ENCODE measurements at places on chromosomes 5 and 9.

GRCh38 chr5:58849921-58850667 is 267.2 kb downstream of the RAB3C start:
- peak; percentile 15 for DNase-seq

DNA sequence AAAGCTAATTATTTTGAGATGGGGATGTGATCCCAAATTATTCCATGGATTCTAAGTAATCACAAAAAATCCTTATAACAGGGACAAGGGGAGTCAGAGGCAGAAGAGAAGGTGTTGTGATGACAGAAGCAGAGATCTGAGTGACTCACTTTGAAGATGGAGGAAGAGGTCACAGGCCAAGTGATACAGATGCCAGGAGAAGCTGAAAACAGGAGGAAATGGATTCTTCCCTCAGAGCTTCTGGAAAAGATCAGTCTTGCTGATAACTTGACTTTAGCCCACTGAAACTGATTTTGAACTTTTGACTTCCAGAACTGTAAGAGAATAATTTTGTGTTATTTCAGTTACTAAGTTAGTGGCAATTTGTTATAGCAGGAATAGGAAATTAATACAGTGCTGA is 105.3 kb downstream of the GCNT1 start:
- DNase-seq = no peak

GRCh38 chr5:23703940-23704855 is 196.8 kb downstream of the PRDM9 start:
- DNase-seq = no peak

- peak; percentile 48 for DNase-seq
Measured at GRCh38 chr5:79133657-79134451, 22.2 kb downstream of the BHMT start.

DNA sequence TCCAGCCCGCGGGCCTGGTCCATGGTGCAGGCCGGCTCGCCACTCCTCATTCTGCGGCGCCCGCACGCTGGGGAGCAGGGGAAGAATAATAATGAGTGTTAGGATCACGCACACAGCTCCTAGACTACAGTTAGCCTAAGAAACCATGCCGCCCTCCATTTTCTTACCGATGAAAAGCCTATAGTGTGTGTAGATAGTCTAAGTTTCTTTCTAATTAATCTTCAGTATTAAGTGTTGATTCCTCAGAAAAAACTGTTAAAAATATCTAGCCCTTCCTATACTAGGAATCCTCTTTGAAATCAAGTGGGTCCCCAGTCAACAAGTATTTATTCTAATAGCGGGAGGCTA is 9.3 kb downstream of the ZBED3 start:
- no peak for DNase-seq

GRCh38 chr9:76417394-76417793 is 23.2 kb upstream of the RFK start:
- DNase-seq = no peak

DNA sequence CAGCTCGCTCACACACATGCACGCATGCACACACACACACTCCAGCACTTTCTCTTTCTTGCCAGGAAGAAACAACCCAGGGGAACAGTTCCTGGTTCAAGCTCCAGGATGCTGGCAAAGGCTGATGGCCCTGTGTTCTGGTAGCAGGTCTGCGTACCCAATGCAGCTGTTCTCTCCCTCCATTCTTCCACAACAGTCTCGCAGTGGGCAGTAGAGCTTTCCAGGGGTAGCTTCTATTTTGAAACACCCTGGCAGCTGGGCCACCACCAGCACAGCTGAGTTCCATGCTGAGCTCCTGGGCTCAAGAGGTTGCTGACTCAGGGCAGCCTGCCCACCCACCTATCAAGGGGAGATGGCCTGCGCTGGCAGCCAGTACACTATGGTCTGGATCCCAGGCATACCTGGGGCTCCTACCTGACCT is 4.7 kb downstream of the VDAC1 start:
- no peak for DNase-seq

DNA sequence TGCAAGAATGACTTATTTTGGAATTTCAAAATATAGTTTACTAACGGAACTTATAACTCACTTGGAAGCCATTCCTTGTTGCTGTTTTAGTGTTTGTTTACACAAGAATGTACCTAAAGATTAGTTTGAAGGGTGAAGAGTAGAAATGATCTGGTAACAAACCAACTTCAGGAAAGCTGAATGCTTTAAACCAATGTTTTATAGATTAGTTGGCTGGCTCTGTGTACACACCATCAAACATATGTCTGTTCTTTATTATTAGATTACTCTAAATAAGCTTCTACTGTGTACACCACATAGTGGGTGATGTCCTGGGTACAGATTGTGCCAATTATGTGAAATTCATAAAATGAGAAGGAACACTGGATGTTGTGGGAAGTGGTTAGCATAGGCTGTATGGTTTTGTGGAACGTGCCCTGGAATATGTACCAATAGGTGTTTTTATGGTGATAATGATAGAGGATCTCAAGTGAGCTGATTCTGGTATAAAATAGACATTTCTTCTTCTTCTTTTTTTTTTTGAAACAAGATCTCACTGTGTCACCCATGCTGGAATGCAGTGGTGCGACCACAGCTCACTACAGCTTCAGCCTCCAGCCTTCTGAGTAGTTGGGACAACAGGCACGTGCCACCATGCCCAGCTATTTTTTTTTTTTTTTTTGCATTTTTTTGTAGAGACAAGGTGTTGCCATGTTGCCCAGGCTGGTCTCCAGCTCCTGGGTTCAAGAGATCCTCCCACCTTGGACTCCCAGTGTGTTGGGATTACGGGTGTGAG is 109.3 kb upstream of the DHFR start:
- no peak for DNase-seq

- DNase-seq = no peak
Measured at GRCh38 chr9:32442433-32442832, 58.0 kb downstream of the ACO1 start.

- DNase-seq = no peak
Measured at GRCh38 chr5:172035049-172035448, 28.6 kb upstream of the FBXW11 start.

- DNase-seq = no peak
Measured at GRCh38 chr5:88298425-88298824, 29.8 kb upstream of the TMEM161B start.

GRCh38 chr9:21668516-21668915 is 133.9 kb upstream of the MTAP start:
- no peak for DNase-seq

GRCh38 chr9:110148384-110148783 is 59.6 kb downstream of the C9orf152 start:
- DNase-seq = no peak

DNA sequence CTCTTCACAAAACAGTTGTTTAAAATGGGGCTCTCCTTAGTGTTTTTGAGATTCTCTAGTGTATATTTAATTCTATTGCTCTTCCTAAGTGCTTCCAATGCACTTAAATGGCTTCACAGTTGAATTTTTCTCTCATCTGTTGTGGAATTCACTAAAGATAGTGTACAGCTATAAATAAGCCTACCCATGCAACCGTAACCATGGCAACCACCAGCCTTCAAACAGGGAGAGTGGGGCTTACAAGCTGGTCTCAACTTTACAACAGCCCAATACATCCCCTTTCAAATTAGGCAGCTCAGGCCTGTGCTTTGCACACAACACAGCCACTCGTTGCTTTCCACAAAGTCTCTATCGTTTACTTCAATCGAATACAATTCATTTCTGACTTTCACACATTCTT is 144.0 kb upstream of the PLPPR1 start:
- DNase-seq = no peak

- no peak for DNase-seq
Measured at GRCh38 chr5:147168578-147169327, 66.1 kb upstream of the STK32A start.

- DNase-seq = no peak
Measured at GRCh38 chr9:94108584-94108983, 24.3 kb downstream of the PTPDC1 start.

GRCh38 chr9:135582966-135583687 is 21.6 kb downstream of the PAEP start:
- no peak for DNase-seq

DNA sequence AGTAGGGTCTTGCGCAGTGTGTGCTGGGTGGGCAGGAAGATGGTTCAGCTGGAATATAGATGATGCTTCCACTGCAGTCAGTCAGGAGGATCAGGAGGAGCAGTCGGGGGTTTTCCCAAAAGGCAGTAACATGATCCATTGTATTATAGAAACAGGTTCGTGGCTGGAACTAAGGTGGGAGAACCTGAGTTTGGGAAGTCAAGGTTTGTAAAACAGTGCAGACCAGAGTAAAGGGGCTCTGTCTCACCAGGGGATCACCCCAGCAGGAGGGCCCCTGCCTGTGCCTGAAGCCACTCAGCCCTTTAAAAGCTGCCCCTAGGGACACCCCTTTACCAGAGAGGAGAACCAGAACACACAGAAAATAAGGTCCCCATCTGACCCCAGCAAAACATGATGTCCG is 213.4 kb downstream of the AUH start:
- no peak for DNase-seq

DNA sequence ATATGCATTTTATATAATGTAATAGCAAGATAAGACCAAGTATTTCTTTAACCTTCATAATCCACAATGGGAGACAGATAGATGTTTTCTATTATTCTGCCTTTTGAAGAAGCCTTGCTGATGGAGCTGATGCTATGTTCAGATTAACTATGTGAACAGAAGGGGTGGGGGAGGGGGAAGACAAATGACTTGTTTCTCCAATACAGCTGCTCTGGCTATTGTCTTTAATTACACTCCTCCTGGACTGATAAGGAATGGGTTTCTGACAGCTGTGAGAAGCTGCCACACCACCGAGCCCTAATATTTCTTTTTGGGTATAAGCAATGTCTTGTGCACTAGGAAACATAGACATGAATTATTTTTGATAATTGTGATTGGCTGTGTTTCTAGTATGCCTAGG is 62.0 kb downstream of the CAVIN4 start:
- no peak for DNase-seq

DNA sequence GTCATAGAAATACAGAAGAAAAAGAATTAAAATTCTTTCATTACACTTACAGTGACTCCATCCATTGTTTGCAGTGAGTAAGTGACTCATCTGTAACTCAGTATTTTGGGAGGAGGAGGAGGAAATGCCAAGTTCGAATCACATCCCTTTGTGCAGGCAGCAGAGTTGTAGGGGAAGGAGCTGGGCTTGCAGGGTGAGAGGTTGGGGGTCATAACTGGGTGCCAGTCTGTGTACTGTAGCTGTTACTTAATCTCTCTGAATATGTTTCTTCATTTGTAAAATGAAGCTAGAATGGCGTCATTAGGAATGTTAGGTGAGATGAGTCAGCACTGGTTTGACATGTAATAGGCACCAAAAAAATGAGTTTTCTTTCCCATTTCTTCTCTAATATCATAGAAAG is 235.7 kb upstream of the ADAMTSL1 start:
- DNase-seq = no peak

DNA sequence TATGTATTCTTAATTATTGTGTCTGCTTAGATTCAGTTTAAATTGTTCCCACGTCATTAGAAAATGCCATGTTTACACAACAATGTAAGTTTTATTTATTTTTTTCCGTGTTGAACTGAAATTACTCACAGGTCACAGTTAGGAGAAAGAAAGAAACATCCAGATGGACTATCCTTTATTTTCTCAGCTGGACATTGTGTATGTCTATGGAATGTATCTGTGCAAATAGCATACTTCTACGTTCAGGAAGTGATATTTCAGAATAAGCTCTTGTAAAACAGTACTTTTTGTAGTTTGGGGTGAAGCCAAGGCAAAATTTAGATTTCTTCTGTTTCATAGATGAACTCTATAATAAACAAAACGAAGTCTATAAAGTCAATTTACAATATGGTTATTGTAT is 249.0 kb upstream of the ZNF608 start:
- no peak for DNase-seq
